T-helper 1 cell (primary cell): ENCODE measurements at places on chromosomes 2 and 18.

GRCh38 chr2:205055251-205055650 is 510.0 kb downstream of the PARD3B start:
- no peak for DNase-seq

DNA sequence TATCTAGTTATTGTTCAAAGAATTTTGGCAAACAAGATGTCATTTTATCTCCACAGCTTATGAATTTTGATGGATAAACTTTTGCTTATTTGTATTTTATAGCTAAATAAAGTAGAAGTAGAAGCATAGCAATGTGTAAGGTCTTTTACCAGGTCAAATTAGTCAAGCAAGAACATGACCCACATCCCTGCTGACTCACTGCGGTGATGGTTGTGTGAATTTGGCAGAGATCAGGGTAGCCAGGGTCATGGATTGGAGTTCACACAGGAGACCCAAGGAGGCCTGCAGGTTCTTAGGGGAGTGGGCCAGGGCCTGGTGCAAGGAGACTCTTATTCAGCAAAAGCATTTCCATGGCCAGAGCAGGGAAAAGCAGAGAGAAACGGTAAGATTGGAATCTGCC is 18.7 kb downstream of the SP140 start:
- no peak for DNase-seq

- no peak for DNase-seq
These were observed 22.3 kb downstream of the LRATD1 start for GRCh38 chr2:14654835-14655282.

DNA sequence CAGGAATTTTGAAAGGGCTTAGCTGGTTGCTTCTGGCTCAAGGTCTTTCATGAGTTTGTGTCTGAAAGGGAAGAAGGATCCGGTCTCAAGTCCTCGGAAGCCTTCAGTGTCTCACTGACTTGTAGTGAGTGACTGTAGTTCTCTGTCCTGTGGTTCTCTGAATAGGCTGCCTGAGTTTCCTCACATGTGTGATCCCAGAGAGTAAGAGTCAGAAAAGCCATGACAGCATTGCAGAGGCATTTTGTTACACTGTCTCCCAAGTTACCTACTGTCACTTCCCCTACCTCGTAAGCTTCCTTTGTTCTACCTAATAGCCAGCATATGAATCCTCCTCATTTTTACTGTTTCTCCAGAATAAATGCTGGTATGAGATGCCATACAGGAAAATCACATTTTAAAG is 709.1 kb upstream of the CHAC2 start:
- DNase-seq, result no peak

DNA sequence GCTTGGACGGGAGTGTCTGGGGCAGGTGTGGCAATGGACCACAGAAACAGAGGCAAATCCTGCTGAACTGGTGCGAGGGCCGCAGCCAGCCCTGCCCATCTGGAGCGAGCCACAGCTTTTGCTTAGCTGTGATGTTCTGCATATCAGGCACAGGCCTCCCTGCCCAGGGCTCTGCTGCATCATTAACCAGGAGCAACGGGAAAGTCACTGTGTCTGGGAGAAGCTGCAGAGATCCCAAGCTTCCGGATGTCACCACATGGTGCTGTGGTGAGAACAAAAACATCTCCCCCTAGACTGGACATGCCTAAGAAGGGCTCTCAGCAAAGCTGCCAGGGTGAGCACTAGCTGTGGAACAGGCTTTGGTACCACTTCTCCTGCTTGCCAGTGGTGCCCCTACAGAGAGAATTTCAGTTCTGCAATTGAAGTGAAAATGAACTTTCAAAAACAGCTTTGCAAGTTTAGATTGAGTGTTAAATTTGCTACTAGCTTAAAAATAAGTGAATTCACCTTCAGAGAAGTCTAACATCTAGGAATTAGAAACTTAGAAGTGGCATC is 172.9 kb upstream of the MYT1L start:
- no peak for DNase-seq

- no peak for DNase-seq
These were observed 528.0 kb downstream of the BCL11A start for GRCh38 chr2:60025496-60025895.

DNA sequence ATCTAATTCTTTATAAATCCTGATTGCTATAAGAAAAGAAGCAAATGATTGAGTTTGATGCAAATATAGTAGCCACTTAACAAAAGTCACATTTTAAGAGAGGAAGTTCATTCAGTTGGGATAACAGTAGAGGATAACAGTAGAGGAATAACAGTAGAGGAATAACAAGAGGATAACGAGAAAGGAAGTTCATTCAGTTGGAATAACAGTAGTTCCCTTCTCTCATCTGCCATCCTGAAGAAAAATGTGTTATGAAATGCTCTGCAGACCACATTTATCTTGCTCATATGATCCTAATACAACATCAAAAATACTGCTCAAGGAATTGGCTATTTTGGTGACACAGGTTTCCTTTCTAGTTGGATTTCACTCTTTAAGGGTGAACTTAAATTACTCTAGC is 105.3 kb upstream of the UNC80 start:
- no peak for DNase-seq

DNA sequence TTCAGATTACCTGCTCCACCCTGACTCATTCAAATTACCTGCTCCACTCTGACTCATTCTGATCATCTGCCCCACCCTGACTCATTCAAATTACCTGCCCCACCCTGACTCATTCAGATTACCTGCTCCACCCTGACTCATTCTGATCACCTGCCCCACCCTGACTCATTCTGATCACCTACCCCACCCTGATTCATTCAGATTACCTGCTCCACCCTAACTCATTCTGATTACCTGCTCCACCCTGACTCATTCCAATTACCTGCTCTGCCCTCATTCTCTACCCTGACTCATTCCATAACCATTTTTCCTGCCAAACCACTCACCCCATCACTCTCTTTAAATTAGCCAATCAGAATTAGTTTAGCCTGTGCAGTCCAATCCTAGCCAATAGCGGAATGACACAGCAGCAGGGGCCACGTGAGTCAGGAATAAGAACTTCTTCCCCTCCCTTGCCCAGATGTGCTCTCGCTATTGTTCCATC is 26.2 kb downstream of the CFAP53 start:
- DNase-seq, result no peak

DNA sequence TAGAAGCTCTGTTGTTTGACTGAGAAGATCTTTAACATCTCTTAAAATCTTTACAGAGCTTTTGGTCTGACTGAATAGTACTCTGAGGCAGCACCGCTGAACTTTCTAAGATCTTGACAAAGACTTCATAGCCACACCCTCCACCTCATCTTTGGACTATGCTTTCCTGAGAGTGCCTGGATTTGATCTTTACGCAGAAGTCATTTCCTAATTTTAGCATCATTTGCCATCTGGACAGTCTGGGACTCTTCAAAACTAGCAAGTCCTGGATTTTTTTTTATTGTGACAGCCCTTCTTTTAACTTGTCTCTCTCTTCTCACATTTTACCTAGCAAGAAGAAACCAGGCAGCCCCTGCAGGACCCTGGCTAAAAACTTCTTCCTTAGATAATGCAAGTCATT is 188.8 kb downstream of the CTIF start:
- no peak for DNase-seq

DNA sequence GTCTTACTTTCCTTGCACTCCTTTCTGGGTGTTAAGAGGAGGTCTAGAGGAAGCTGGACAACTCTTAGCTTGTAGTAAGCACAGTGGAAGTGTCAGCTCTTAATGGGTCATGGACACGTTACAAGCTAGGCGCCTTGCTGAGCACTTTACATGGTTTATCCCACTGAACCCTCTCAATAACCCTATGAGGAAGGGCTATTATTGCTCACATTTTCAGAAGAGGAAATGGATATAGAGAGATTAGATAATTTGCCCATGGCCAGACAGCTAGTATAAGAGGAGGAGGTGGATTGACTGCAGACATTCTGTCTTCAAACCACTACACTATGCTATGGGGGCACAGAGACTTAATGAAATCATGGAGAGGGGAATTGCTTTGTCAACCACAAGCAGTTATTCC is 8.3 kb upstream of the IL1RN start:
- no peak for DNase-seq

- no peak for DNase-seq
These were observed 23.2 kb downstream of the RPIA start for GRCh38 chr2:88714667-88715066.

GRCh38 chr18:73756256-73757091 is 391.2 kb downstream of the FBXO15 start:
- no peak for DNase-seq

GRCh38 chr2:215749092-215749957 is 264.0 kb downstream of the MREG start:
- DNase-seq, result no peak

GRCh38 chr18:13236411-13236810 is 17.9 kb downstream of the LDLRAD4 start:
- no peak for DNase-seq

DNA sequence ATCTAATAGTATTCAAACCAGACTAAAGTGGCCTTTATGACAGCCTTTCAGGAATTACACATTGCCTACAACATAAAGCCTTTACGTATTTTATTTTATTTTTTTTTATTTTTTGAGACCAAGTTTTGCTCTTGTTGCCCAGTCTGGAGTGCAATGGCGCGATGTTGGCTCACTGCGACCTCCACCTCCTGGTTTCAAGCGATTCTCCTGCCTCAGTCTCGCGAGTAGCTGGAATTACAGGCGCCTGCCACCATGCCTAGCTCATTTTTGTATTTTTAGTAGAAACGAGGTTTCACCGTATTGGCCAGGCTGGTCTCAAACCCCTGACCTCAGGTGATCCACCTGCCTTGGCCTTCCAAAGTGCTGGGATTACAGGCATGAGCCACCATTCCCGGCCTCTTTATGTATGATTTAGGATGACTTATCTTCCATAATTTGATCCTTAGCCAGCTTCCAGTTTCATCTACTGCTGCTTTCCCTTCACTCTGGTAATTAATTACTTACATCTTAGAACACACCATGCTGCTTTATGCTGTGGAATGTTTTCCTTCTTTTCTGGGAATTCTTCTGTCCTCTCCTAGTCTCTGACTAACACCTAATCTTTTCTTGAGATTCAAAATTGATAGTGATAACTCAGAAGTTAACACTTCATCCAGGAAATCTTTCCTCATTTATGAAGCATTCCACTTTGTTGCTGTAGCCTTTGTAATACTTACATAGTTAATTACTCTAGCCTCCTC is 2.6 kb downstream of the USP14 start:
- no peak for DNase-seq

GRCh38 chr2:191693778-191694177 is 15.8 kb downstream of the NABP1 start:
- no peak for DNase-seq

DNA sequence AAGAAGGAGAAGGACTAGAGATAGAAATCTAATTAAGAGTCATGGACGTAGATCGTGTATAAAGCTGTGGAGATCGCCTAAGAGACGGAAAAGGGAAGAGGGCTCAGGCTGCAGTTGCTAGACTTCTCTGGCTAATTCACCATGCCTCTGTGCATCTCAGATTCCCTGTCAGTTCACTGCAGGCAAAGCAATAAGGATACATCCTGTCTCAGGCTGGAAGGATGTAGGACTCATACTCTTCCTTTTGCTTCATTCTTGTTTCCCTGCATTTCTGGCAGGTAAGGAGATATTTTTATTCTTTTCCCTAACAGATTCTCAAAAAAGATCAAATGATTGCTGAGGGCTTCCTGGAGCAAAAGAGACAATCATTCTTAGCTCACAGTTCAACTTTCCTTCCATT is 112.5 kb downstream of the AP1S3 start:
- no peak for DNase-seq
